ENCODE measurements at places on chromosomes 2 and 18.
A peak's percentile ranks its signal among the peaks of the same experiment; 100 is the strongest.

DNA sequence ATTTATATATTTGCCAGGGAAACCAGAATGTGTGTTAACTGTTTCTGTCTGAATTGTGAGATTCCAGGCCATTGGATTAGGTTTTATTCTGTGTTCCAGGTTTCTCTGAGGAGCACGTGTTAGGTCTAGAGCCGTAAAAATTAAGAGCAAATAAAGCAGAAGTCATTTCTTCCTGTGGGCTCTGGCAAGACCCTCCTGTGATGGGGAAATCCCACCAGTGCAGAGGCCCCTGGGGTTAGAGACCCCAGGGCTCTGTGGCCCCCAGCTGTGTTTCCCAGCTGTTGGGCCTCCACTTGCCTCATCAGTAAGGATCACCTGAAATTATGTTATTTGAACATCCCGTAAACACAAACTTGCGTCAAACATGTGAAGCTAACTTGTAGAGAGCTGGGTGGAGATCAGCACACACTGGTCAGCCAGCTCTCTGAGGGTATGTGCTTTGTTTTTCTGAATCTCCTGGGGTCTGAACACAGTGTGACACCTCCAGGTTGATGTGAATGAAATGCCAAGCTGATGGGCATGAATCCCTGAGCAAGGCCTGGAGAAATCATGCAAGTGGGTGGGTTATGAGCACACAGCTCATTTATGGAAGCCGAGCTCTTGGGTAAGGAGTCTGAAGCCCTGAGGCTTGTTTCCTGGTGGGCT lies 50.3 kb downstream of the HK2 start:
- no peak for DNase-seq

DNA sequence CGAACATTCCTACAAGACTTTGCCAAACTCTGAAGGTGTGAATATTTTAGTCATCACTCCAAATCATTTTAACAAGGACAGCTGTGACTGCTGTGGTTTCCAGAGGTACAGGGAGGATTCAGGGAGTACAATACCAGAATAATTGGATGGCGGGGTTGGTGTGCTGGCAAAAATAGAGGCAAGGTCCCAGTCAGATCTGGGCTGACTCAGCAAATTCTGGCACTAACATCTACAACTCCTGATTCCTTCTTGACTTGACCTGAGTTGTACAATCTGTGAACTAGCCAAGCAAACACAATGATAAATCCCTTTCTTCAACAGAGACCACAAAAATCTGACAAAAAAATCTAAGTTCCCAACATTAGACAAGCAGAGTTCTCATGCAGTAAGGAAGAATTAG lies 40.4 kb downstream of the RMP24 start:
- no peak for DNase-seq

GRCh38 chr2:2899826-2900225 lies 477.8 kb downstream of the EIPR1 start:
- no peak for DNase-seq

- DNase-seq, result no peak
These were observed 53.1 kb upstream of the TMEM87B start for GRCh38 chr2:112001942-112002341.

DNA sequence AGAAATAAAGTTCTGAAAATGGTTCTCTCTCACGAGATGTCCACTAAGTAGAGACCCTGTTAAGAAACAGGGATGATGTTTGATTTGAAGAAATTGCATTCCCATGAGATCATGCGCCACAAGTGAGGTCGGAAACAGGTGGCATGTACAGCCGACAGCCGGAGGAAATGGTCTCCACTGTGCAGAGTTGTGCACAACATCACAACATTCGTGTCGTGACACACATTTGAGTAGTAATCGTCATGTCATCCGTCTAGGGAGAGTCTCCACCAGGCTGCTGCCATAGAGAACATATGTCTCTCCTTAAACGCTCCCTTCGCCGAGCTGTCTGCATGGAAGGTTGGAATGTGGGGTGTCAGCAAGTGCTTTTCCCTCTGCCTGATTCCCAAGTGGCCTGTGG lies 84.7 kb downstream of the ASAP2 start:
- DNase-seq, result no peak

DNA sequence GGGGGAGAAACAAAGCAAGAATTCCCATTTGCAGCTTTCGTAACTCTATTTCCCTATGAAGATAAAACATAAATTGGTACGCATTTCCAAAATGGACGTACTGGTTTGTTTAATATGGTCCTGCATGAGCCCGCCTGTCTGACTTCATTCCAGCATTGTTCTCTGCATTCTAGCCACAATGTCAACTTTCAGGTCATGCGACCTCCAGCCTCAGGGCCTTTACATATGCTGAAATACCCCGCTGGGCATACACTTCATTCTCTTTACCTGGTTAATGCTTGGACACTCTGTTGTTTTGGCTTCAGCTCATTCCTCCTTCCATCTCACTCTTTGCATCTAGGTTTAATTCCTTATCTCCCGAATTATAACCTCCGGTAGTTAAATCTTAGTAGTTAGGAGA lies 103.7 kb upstream of the DNMT3A start:
- DNase-seq, result no peak

- DNase-seq, result no peak
These were observed 82.4 kb downstream of the TTC32 start for GRCh38 chr2:19819097-19820065.

DNA sequence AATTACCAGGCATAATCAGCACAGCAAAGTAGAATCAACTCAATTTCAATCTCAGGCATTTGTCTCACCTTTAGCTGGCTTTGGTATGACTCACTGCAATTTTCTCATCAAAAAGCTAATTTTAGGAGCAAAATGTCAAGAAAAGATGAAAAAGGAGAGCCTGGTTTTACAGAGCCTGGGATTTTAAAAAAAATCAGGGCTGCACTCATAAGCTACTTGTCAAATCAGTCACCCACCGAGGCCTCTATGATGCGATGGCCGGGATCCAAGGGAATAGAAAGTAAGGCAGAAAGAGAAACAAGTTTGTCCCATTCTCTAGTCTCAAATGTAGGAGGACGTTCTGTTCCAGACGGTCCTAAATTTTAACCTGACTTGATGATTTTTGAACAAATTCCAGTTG lies 170.9 kb downstream of the SOCS6 start:
- no peak for DNase-seq

- no peak for DNase-seq
These were observed 14.3 kb downstream of the NPAS2 start for GRCh38 chr2:100834221-100834620.

- peak; percentile 58 for DNase-seq
These were observed 8.4 kb upstream of the ARID5A start for GRCh38 chr2:96528006-96528699.

- DNase-seq, result no peak
These were observed 95.2 kb upstream of the CD302 start for GRCh38 chr2:159892990-159893810.

DNA sequence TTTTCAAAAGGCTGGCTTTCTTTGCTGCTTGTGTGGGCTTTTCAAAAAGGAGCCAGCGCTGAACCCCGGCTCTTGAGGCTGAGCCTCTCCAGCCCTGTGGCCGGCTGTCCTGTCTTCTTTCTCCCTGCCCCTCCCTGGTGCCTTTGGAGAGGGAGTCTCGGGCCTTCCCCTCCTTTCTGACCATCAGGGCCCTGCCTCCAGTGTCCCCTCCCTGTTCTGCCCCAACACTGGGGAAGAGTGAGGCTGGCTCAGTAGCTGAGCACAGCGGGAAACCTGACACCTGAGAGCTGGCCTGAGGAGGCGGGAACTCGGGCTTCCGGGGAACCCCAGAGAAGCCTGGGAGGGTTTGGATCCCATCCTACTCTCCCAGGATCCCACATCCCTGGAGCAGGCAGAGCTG lies 232.1 kb downstream of the LOXHD1 start:
- no peak for DNase-seq

DNA sequence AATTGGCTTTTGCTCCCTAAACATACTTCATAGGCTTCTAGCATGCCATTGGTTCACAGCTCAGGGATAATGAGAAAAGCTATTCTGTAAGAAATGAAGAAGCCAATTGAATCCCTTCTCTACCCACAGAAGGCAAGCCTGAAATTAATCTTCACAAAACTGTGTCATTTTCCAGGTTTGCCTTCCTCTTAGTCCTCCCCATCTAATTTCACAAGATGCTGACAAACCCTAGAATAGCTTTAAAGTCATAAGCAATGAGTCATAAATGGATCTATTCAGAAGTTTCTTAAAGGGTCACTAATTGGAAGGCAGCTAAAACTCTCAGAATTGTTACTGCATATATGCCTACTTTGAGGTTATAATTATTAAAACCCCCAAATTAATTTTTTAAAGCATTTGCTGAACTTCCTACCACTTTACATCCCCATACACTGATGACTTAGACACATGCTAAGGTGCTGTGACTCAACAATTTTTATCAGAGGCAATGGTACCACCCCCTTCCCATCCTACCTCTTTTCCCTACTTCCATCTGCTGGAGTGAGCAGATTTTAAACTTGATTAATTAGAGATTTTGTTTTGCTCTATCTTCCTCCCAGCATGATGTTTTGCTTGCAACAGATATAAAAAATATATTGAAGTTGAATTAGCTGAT lies 51.3 kb upstream of the NABP1 start:
- no peak for DNase-seq

GRCh38 chr2:18559531-18560030 lies 872 bp downstream of the RDH14 start:
- no peak for DNase-seq

DNA sequence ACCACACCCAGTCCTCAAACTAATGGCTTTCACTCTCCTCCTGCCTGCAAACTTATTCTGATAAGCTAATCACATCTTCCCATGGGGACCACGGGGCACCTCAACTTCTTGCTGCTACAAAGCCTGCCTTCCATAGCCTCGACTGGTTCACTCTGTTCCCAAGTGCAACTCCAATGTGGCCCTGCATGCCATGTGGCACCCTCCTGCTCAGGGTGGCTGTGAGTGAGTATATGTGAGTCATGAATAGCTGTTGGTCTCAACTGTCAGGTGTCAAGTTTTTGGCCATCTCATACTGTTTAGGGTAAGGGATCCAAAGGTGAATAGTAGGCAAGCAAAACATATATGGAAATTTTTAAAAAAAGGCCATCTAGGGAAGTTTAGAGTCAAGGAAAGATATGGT lies 276.1 kb upstream of the DCC start:
- no peak for DNase-seq

GRCh38 chr2:46157966-46158310 lies 139.3 kb upstream of the EPAS1 start:
- DNase-seq, result no peak

DNA sequence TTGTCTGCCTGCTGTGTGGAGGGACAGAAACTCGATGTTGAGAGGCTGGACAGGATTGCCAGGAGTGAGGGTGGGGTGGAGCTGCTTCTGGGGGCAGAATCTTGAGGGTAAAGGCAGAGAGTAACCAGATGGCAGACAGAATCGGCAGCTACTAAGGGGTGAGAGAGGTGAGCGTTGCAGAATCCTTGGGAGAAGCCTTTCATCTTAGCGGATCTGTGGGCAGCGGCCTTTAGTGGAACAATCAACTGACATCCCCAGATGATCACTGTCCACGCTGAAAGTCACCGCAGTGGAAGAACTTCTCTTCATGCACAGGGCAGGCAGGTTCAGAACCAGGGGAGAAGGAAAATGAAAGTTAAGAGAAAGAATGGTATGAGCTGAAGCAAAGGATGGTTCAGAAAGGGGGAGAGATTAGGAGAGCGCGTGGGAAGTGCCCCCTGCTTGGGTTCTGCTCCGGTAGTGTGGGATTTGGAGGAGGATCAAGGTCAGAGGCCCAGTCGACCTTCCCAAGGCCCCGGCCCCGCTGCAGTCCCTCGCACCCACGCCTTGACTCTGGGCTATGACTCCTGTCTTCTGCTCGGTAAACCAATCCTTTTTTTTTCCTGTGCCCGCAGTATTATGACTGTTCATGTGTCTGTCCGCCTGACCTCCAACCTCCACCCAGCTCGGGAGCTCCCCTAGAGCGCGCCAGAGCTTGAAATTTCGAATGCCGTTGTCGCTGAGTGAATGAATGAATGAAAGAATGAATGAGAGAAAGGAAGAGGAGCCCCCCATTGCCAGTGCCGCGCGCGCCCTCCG lies 584 bp downstream of the BOLA3 start:
- no peak for DNase-seq

GRCh38 chr2:125861461-125861860 lies 794.5 kb upstream of the GYPC start:
- DNase-seq, result no peak

DNA sequence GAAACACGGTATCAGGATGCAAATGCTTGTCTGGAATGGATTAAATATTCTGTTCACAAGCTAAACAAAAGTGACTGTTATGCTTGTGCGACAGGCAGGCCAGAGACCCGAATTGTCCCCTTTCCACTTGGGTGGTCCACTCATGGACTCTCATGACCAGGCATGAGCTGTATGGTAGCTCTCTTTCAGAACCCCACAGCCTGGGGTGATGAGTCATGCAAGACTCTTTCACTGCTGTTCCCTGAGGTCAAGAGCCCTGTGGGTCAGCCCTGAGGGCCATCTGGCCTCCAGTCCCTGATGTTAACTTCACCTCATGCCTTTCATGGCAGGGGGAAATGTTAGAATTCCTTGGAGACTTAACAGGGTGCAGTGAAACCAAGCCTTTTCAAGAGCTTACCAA lies 13.7 kb upstream of the SAP130 start:
- DNase-seq, result no peak

DNA sequence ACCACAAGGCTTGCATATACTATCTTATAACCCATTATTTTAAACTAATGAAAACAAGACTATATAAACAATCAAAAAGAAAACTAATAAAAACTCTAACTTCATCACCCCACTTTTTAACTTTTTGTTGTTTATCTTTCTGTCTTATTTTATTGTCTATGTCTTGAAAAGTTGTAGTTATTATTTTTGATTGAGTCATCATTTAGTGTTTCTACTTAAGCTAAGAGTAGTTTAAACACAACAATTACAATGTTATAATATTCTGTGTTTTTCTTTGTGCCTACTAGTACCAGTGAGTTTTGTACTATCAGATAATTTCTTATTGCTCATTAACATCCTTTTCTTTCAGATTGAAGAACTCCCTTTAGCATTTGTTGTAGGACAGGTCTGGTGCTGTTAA lies 318.7 kb upstream of the ATP5MC3 start:
- DNase-seq, result no peak

DNA sequence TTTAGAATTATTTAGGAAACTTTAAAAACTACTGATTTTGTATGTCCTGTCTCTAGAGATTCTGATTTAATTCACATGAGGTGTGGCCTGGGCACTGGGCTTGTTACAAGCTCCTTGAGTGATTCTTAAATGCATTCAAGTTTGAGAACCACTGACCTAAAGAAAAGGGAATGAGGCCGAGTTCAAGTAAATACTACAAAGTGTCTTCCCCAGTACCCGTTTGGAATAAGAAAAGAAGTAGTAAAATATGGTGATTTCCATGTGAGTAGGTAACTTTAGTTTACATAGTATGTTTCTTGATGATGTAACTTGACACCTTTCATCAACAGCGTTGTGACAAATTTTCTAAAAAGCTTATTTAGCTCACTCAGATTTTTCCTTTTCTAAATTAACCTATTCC lies 1022.9 kb upstream of the NRXN1 start:
- no peak for DNase-seq
